Psoas muscle (tissue), 8 donors: ENCODE measurements at places on chromosomes 11 and 22.

DNA sequence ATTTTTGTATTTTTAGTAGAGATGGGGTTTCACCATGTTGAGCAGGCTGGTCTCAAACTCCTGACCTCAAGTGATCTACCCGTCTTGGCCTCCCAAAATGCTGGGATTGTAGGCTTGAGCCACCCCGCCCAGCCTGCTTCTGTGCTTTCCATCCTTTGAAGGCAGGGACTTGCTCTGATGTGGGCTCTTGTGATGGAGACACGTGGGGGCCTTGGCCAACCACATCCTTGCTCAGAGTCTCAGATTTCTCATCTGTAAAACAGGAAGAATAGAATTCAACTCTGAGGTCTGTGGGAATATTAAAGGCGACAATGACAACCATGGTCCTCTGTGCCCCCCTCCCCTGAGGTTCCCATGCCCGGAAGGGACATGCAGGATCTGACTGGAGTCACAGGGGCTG lies 3.8 kb upstream of the GGA1 start:
- no peak overlapping the region for H3K27ac ChIP-seq
- DNase-seq, result no peak
- H3K36me3 ChIP-seq, result no peaks in the 10 kb centered on the region
- peaks cover 10% of the 10 kb centered on the region for H3K4me1 ChIP-seq
- no peak overlapping the region for H3K4me3 ChIP-seq

DNA sequence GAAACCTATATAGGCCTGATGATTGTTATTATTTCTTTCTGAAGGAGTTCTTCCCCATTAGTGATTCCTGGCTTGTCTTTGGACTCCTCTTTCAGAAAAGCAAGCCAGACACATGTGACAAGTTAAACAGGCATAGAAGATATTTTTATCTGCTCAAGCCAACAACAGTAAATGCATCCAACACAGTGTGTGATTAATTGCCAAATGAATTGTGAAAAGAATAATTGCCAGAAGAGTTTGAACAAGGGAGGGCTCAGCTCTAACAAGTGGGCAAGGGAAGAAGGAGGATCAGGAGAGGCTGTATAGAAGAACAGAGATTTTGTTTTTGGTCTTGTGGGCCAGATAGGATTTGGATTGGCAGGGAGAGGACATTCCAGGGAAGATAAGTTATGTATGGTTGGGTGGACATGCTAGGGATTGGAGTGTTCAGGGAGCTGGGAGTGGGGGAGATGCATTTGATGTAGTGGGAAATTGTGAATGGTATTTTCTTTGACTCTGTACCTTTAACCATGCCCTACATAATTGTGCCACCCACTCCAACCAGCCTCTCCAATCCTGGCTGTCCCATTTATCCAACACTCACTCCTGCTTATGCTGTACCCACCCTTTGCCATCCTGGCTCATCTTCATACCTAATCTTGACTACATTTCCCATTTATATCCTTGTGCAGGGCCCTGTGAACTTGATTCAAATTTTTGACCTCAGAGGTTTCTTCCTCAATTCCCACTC lies 172.8 kb downstream of the RRAS2 start:
- no peak overlapping the region for H3K4me3 ChIP-seq
- DNase-seq, result no peak
- no peak overlapping the region for H3K27ac ChIP-seq
- no peaks in the 10 kb centered on the region for H3K4me1 ChIP-seq

DNA sequence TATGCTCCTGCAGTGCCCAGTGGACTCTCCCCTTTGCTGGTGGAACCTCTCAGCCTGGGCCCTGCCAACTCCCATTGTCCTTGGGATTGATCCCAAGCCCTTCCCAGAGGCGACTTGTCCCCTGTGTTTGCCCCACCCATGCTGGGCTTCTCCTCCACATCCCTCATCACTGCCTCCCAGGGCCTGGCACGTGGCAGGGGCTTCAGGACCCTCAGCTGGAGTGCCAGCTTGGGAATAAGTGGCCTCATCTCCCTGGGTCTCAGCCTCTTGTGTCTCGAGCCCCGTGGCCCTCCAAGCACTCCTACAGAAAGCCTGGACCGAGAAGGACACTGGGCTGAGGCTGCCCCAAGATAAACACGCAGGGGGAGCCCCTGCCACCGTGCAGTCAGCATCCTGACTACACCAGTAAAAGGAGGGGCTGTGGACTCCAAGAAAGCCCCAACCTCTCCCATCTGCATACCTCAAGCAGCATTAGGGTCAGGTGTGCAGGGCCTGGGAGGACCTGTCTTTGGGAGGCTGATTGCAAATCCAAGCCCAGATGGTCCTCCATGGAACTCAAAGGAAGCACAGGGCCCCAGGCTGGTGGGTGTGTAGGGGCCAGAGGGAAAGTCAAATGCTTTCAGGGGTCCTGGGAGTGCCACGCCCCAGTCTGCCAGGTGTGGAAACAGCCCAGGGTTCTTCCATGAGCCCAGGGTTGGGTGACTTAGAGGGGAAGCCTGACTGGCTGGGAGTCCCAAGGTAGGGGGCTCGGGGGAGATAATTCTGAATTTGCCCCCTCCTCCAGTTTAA lies 9.5 kb upstream of the GNAZ start:
- no peaks in the 10 kb centered on the region for H3K36me3 ChIP-seq
- no peak for DNase-seq
- no peaks in the 10 kb centered on the region for H3K4me1 ChIP-seq
- H3K4me3 ChIP-seq, result no peak overlapping the region

GRCh38 chr22:28978158-28978557 lies 83.5 kb downstream of the C22orf31 start:
- H3K36me3 ChIP-seq, result no peaks in the 10 kb centered on the region
- H3K4me3 ChIP-seq, result peak overlapping the region; percentile 46
- no peaks in the 10 kb centered on the region for H3K27me3 ChIP-seq
- H3K27ac ChIP-seq, result peak overlapping the region; percentile 86

DNA sequence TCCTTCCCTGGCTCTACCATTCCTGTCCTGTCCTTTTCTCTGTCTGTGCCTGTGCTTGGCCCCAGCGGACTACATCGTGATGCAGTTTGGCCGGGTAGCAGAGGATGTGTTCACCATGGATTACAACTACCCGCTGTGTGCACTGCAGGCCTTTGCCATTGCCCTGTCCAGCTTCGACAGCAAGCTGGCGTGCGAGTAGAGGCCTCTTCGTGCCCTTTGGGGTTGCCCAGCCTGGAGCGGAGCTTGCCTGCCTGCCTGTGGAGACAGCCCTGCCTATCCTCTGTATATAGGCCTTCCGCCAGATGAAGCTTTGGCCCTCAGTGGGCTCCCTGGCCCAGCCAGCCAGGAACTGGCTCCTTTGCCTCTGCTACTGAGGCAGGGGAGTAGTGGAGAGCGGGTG lies 20.4 kb downstream of the TUB start:
- H3K4me1 ChIP-seq, result no peaks in the 10 kb centered on the region
- H3K27ac ChIP-seq, result no peak overlapping the region
- DNase-seq, result no peak
- no peak overlapping the region for H3K4me3 ChIP-seq
- H3K36me3 ChIP-seq, result peaks cover 5% of the 10 kb centered on the region

- peaks cover 14% of the 10 kb centered on the region for H3K4me1 ChIP-seq
- H3K4me3 ChIP-seq, result no peak overlapping the region
- no peak for DNase-seq
- no peaks in the 10 kb centered on the region for H3K27me3 ChIP-seq
- H3K36me3 ChIP-seq, result no peaks in the 10 kb centered on the region
- no peak overlapping the region for H3K27ac ChIP-seq
Measured at GRCh38 chr11:12289667-12290476, 87.5 kb upstream of the PARVA start.

GRCh38 chr11:117316197-117316961 lies at the start of gene BACE1:
Gene BACE1, minus strand, starts transcription at chr11:117316256. Its CDS starts 461 bp downstream, at chr11:117315795.
- H3K36me3 ChIP-seq, result no peaks in the 10 kb centered on the region
- no peaks in the 10 kb centered on the region for H3K27me3 ChIP-seq
- H3K4me1 ChIP-seq, result peaks cover 20% of the 10 kb centered on the region
- peak within 1 kb of the TSS; percentile 95 for H3K4me3 ChIP-seq
- peak; percentile 83 for DNase-seq

DNA sequence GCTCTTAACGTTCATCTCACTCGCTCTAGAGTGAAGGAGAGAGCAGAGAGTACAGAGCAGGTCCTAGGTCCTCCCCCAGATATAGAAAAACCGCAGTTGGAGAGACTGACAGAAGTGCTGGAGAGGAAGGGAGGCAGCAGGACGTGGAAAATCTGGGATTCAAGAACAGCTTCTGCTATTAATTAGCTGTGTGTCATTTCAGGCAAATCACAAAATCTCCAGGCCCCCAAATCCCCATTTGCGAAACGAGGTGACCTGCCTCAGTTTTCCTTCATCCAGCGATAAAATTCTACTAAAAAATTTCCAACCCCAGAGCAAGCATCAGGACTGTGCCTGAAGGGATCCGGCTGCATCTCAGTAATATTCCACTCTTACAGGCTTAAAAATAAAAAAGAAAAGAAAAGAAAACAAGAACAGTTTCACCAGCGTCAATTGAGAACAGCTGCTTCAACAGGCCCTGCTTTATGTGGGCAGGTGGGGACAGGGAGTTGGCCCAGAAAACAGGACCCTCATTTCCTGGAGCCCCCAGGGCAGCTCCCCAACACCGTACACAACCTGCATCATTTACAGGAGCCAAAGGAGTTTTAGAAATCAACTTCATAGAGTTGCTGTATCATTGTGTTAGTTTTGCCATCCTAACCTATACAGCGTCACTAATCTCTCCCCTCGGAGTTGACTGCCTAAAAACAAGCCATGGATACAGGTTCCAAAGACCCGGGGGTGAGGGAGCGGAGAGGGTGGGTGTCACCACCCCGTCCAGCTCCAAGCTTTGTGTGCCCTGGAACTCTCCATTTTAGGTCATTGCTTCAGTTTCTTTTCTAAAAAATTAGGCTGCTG lies 2.3 kb upstream of the MALAT1 start:
- no peaks in the 10 kb centered on the region for H3K36me3 ChIP-seq
- peak overlapping the region; percentile 99 for H3K27ac ChIP-seq

- no peaks in the 10 kb centered on the region for H3K4me1 ChIP-seq
- DNase-seq, result no peak
- H3K4me3 ChIP-seq, result no peak overlapping the region
- H3K27me3 ChIP-seq, result no peaks in the 10 kb centered on the region
- H3K27ac ChIP-seq, result no peak overlapping the region
Measured at GRCh38 chr11:134751766-134752165, 339.7 kb upstream of the B3GAT1 start.

DNA sequence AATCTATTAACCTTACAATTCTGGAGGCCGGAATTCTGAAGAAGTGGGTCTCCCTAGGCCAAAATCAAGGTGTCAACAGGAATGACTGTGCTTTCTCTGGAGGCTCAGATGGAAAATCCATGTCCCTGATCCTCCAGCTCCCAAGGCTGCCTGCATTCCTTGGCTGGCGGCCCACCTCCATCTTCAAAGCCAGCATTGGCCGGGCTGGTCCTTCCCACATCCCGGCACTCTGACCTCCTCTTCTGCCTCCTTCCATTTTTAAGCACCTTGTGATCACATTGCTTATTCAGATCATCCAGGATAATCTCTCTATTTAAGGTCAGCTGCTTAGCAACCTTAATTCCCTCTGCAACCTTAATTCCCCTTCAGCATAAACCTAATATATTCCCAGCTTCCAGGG lies 22.7 kb upstream of the CTSD start:
- no peaks in the 10 kb centered on the region for H3K27me3 ChIP-seq
- H3K27ac ChIP-seq, result no peak overlapping the region
- DNase-seq, result no peak
- H3K4me1 ChIP-seq, result no peaks in the 10 kb centered on the region
- H3K4me3 ChIP-seq, result no peak overlapping the region

- no peak overlapping the region for H3K4me3 ChIP-seq
- DNase-seq, result no peak
- H3K27ac ChIP-seq, result no peak overlapping the region
- H3K4me1 ChIP-seq, result no peaks in the 10 kb centered on the region
Measured at GRCh38 chr11:72875736-72876135, 61.5 kb downstream of the ATG16L2 start.

DNA sequence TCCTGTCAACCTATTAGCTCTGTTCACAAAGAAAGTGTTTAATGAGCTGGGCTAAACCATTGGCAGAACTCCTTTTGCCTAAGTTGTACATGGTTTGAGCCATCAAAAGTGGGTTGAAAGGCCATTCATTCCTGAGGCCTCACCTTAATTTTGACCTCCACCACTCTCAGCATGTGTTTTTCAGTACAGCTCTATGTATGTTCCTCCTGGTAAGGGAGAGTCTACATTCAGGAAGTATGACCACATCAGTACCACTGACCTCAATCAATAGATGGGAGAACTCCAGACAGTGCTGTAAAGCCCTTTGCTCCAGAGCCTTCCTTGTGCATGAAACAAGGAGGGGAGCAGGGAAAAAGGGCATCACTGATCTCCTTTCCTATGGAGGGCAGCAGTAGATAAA lies 87.8 kb upstream of the CARD18 start:
- no peaks in the 10 kb centered on the region for H3K36me3 ChIP-seq
- H3K4me1 ChIP-seq, result peaks cover 4% of the 10 kb centered on the region
- no peak overlapping the region for H3K27ac ChIP-seq
- H3K4me3 ChIP-seq, result no peak overlapping the region
- no peak for DNase-seq

DNA sequence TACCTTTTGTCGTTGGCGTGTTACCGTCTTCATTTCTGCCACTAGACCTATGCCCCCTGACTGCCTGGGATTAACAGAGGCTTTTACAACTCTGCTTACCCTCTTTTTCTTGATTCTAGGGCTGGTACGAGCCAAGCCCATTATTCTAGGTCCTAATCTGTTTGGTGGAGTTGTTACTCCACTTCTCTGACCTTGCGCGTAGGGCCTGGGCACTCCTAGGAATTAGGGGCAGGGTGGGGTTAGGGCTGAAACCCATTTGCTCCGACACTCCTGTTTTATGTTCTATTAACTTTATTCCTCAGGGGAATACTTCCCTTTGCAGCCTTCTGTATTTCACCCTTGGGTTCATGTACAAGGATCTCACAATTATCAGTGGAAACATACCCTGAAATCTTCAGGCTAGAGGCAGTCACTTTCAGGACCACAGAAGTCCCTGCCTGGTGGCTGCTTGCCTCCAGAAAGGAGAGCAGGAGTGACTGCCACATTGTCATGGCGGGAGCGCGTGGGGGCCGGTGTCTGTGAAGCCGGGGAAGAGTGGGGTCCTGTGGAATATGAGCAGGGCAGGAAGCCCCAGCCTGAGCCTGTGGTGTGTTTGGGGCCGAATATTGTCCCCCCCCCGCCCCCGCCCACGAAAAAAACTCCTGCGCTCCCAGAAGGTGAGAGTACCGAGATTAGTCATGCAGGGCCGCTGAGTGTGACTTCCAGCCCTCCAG lies 731 bp upstream of the SLC37A2 start:
- H3K4me1 ChIP-seq, result peaks cover 8% of the 10 kb centered on the region
- peak overlapping the region; percentile 65 for H3K27ac ChIP-seq
- peaks cover 5% of the 10 kb centered on the region for H3K27me3 ChIP-seq
- H3K36me3 ChIP-seq, result no peaks in the 10 kb centered on the region
- H3K4me3 ChIP-seq, result peak overlapping the region; percentile 82

DNA sequence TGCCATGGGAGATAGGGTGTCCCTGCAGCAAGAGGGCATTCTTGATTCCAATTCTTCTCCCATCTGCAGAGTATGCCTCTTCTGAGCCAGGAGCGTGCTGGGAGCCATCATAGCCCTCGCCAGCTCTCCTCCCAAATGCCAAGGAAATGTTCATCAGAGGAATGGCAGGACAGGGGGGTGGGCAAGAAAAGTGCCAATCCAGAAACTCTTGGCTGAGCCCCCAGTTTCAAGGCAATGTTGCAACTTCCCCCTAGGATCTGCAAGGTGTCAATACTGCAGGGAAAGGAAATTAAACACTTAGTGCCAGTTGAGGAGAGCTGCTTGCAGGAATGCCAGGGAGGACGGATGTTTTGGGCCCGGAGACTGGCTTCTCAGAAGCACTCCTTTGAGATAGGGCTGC lies 94.8 kb upstream of the PRDM11 start:
- no peak overlapping the region for H3K4me3 ChIP-seq
- H3K36me3 ChIP-seq, result no peaks in the 10 kb centered on the region
- peaks cover 27% of the 10 kb centered on the region for H3K4me1 ChIP-seq
